Osteoblast (primary cell): ENCODE measurements at places on chromosomes 6 and 20. TPM values are rescaled to one million over a fixed set of nuclear protein-coding genes. Genes with fewer than 3 reads are reported as not detected.

Gene TPD52L2
- 99.6 and 115 TPM in 2 replicates for total RNA-seq

DNA sequence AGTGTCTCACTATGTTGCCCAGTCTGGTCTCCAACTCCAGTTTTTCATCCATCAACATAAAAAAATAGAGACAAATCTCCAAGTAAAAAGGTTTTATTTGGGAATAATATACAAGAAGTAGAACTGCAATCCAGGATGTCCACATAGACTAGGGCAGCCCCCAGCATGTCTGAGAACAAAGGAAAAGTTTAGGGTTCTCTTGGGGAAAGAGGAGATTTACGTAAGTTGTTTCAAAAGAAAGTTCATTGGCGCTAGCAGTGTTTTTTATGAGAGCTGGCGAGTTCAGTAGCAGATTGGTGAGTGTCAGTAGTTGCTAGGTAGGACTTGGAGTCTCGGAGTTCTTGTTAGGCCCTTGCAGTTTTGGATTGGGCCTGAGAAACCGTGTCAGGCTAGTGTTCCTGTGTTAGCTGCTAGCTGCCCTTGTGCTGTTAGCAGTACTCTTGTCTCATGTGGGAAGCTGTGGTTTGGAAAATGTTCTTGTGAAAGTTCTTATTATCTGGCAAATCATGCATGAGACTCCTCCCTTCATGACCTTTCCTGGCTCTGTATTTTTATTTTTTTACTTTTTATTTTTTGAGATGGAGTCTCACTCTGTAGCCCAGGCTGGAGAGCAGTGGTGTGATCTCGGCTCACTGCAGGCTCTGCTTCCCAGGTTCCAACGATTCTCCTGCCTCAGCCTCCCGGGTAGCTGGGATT, 24.7 kb downstream of the TTLL9 start:
- DNase-seq, result peak; percentile 86

Gene SNX9
- total RNA-seq, result 147 and 177 TPM in 2 replicates

DNA sequence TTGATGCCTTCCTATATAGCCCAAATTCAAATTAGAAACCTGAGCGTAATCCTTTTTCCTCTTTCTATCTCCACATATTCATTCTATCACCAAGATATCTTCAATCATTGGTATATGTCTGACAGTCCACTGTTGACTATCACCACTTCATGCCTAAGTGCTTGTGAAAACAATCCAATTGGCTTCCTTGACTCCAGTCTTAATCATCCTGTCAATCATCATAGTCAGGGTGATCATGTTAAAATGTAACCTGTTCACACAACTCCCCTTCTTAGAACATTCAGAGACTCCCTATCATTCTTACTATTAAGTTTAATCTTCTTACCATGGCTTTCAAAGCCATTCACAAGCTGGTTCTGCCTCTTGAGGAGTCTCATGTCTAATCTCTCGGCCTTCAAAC, 616.7 kb downstream of the PHF3 start:
- no peak for DNase-seq
